Putamen (tissue), 1 donor: ENCODE measurements at places on chromosomes 4 and X.

- no peak for DNase-seq
Observed at GRCh38 chrX:1914606-1915365, 299.9 kb downstream of the ASMT start.

DNA sequence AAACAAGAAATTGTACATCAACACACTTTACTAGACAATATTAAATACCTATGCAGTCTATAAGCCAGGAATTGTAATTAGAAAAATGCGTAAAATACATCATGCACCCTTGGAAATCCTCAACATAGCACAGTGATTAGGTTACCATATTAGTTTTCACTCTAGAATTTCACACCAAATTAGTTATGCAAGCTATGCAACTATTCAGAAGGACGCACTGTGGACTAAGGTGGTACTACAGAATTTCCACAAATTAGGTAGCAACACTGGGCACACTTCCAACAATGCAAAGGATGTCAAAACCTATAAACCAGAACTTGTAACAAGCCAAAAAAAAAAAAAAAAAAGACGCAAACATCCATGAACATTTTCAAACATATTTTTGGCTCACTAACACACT is 71.1 kb upstream of the ZCCHC13 start:
- DNase-seq: no peak

GRCh38 chr4:155906554-155907247 is 3.2 kb downstream of the TDO2 start:
- peak; percentile 22 for DNase-seq

DNA sequence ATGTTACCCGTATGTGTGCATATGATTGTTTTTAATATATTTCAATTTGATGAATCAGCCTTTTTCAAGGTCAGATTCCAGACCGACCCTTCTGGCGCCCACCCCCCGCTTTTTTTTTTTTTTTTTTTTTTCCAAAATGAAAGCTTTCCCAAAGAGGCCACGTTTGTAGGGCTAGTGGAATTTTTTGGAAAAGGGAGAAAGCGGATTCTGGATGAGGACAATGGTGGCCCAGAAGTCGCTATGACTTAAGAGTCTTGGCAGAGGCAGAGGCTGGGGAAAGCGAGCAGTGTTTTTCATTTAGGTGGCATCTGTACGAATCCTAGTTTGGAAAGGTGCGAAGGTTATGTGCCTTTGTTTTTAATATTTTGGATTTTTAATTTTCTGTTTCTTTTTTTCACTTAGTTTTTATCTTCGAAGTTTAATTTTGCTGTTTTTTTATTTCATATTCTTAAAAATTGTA is 14.6 kb downstream of the NDUFB11 start:
- DNase-seq: no peak

GRCh38 chr4:99447079-99447478 is 11.9 kb upstream of the ADH7 start:
- DNase-seq: no peak

DNA sequence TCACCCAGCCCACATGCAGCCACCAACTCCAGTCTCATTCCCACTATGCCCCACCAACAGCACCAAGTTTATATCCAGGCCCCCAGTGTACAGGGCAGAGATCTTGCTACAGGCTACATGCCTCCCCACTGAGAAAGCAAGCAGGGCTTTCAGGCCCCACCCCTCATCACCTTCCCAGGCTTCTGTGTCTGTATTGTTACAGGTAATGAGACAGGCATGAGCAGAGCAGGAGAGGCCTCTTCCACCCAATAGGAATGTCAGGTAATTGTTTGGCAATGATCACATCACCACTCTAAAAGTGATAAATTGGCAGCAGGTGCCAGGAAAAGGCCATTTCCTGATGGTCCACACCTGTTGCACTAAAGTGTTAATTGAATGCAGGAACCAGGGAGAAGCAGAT is 102.5 kb downstream of the ZNF518B start:
- DNase-seq: no peak
